ENCODE measurements at places on chromosomes 16 and 17. TPM values are rescaled to one million over a fixed set of nuclear protein-coding genes. Genes with fewer than 3 reads are reported as not detected.

GRCh38 chr17:73791631-73792030, 147.4 kb upstream of the SDK2 start:
- H3K36me3 ChIP-seq: no peaks in the 10 kb centered on the region
- H3K27ac ChIP-seq: no peak overlapping the region
- H3K27me3 ChIP-seq: peaks cover 8% of the 10 kb centered on the region

GRCh38 chr16:55264949-55265348, 59.1 kb upstream of the IRX6 start:
- H3K4me3 ChIP-seq: no peak overlapping the region
- H3K27me3 ChIP-seq: no peaks in the 10 kb centered on the region
- no peaks in the 10 kb centered on the region for H3K36me3 ChIP-seq
- DNase-seq: no peak

DNA sequence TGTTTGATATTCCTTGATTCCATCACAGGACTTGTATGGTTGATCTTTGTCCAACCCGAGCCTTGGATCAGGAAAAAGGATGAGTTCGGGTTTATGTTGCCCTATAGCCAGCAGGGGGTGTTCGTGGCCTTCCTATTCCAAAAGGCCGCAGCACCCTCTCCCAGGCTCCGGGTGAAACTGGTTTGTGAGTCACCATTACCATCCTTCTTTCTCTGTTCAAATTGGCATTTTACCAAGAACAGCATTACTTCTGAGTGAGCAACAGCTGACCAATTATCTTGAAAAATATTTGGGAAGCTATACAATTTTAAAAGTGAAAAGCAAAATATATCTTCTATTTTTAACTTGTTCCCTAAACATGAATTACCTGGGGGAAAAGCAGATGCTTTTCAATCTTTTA, 24.3 kb upstream of the KRT20 start:
- H3K36me3 ChIP-seq: no peaks in the 10 kb centered on the region
- H3K4me3 ChIP-seq: no peak overlapping the region
- H3K27me3 ChIP-seq: peaks cover 18% of the 10 kb centered on the region

DNA sequence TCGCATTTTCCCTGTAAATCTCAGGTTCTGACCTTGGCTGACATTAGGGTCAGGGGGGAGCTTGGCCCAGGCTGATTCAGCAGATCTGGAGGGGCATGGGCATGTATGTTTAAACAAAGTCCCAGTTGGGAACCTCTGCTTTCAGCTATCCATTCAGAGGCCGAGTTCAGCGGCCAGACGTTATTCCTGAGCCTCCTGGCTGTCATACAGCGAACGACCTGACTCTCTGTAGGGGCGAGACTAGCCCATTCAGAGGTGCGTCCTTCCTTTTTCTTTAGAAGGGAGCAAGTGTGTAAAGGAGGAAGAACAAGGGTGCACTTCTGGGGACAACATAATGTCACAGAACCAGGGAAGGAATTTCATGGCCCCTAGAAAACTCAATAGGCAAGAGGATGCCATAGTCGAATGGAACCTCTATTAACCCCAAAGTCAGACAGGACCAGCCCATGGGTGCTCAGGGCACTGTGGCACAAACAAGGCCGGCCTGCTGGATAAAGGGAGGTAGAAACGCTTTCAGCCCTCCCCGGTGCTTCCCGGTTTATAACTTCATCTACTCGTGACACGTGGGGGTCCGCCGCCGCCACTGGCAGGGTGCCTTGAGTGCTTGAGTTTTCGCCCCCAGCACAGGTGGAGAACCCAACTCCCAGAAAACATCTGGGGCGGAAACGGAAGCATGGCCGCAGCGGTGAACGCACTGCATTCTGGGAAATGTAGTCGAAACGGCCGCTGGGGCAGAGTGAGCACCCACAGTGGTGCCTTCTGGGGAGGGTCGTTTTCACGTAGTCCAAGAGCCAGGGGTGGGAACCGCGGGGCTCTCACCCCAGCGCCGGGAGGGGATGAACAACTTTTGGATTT, 33.2 kb upstream of the PLCG2 start:
- no peak overlapping the region for H3K27ac ChIP-seq
- H3K4me1 ChIP-seq: no peaks in the 10 kb centered on the region
- H3K4me3 ChIP-seq: peak overlapping the region; percentile 66
- peak; percentile 74 for DNase-seq
- no peaks in the 10 kb centered on the region for H3K36me3 ChIP-seq
- H3K27me3 ChIP-seq: no peaks in the 10 kb centered on the region

GRCh38 chr17:82674656-82675475, 23.6 kb downstream of the RAB40B start:
- H3K36me3 ChIP-seq: no peaks in the 10 kb centered on the region
- DNase-seq: no peak
- H3K4me3 ChIP-seq: no peak overlapping the region
- no peaks in the 10 kb centered on the region for H3K4me1 ChIP-seq
- H3K27me3 ChIP-seq: no peaks in the 10 kb centered on the region
- no peak overlapping the region for H3K27ac ChIP-seq

GRCh38 chr17:10518271-10519037, at the start of gene MYH1:
TSS of gene MYH1 (minus strand) at chr17:10518542. CDS start at chr17:10516642, 1,900 bp downstream.
- H3K4me1 ChIP-seq: no peaks in the 10 kb centered on the region
- H3K36me3 ChIP-seq: no peaks in the 10 kb centered on the region
- no peak for DNase-seq
- no peak within 1 kb of the TSS for H3K27ac ChIP-seq
- H3K4me3 ChIP-seq: no peak within 1 kb of the TSS

GRCh38 chr17:42155614-42156045, 841 bp upstream of the RAB5C start:
- H3K4me1 ChIP-seq: peaks cover 36% of the 10 kb centered on the region
- peaks cover 11% of the 10 kb centered on the region for H3K36me3 ChIP-seq

- H3K4me1 ChIP-seq: no peaks in the 10 kb centered on the region
- H3K27ac ChIP-seq: no peak overlapping the region
- no peaks in the 10 kb centered on the region for H3K27me3 ChIP-seq
- H3K4me3 ChIP-seq: no peak overlapping the region
- no peaks in the 10 kb centered on the region for H3K36me3 ChIP-seq
Measured at GRCh38 chr17:15398291-15398690, 56.9 kb upstream of the TEKT3 start.

- no peaks in the 10 kb centered on the region for H3K27me3 ChIP-seq
- H3K4me1 ChIP-seq: peaks cover 6% of the 10 kb centered on the region
- H3K36me3 ChIP-seq: no peaks in the 10 kb centered on the region
- no peak overlapping the region for H3K27ac ChIP-seq
- DNase-seq: no peak
Measured at GRCh38 chr17:8430966-8431365, 4.7 kb upstream of the NDEL1 start.

- peaks cover 72% of the 10 kb centered on the region for H3K36me3 ChIP-seq
- H3K27me3 ChIP-seq: no peaks in the 10 kb centered on the region
- no peak for DNase-seq
- peaks cover 17% of the 10 kb centered on the region for H3K4me1 ChIP-seq
- H3K27ac ChIP-seq: no peak overlapping the region
Measured at GRCh38 chr16:27465483-27465879, 63.5 kb downstream of the IL21R start.

- H3K36me3 ChIP-seq: no peaks in the 10 kb centered on the region
- DNase-seq: no peak
- no peak overlapping the region for H3K27ac ChIP-seq
- H3K27me3 ChIP-seq: no peaks in the 10 kb centered on the region
- H3K4me1 ChIP-seq: no peaks in the 10 kb centered on the region
- H3K4me3 ChIP-seq: no peak overlapping the region
Measured at GRCh38 chr17:78659546-78659945, 82.3 kb upstream of the DNAH17 start.

DNA sequence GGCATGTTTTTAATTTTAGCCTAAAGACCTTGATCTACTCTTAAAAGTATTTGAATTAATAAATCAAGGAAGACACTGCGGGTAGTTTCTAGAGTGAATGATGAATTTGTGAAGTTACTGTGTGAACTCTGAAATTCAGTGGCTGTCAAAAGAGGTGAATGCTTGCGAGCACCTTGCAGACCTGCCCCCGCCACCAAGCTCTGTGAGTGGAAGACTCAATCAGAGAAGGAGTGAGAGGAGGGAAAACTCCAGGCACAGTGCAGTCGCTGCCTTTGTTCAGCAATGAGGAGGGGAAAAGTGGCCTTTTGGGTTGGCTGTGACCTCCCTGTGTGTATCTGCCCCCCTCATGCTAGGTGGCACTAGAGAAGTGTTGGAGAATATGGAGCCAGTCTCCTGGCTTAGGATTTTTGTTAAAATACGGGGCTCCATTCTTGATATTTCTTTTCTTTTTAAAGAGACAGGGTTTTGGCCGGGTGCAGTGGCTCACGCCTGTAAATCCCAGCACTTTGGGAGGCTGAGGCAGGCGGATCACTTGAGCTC, 53.0 kb downstream of the LDHD start:
- H3K4me1 ChIP-seq: no peaks in the 10 kb centered on the region
- no peak for DNase-seq
- H3K27me3 ChIP-seq: no peaks in the 10 kb centered on the region
- no peak overlapping the region for H3K4me3 ChIP-seq

DNA sequence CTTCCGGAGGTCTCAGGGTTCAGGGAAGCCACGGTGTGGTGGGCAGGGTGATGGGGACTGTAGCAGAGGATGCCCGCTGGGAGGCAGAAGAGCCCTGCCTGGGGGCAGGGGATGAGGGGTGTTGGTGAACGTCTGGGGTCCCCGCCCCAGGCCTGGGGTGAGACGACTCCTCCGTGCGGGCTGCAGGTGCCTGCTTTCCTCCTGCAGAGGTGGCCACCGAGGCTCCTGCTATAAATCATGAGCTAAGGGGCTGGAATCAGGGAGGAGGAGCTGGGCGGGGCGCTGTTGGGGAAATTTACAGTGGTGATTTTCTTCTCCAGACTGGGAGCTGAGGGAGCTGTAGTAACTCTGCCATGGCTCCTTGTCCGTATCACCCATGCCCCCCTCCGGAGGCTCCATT, 167.0 kb downstream of the MRM1 start:
- no peaks in the 10 kb centered on the region for H3K36me3 ChIP-seq
- no peak overlapping the region for H3K27ac ChIP-seq
- no peak for DNase-seq
- peaks cover 4% of the 10 kb centered on the region for H3K4me1 ChIP-seq
- H3K27me3 ChIP-seq: peaks cover 4% of the 10 kb centered on the region

DNA sequence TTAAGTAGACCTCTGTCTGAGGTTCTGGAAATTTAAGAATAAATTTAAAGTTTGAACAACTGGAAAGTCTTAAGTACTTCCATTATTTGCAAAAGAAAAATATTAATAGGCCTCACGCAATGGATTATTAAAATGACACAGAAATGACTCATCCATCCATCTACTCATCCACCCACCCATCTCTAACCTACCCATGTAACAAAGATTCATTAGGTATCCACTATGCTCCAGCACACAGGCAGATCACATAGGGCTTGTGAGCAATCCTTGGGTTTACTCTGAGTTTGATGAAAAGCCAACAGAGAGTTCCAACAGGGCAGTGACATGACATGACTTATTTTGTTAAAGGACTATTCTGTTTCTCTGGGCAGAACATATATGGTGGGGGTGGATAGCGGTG, 93.3 kb downstream of the HELZ start:
- no peak overlapping the region for H3K4me3 ChIP-seq
- peaks cover 68% of the 10 kb centered on the region for H3K36me3 ChIP-seq
- no peaks in the 10 kb centered on the region for H3K27me3 ChIP-seq
- no peak for DNase-seq

Gene GRIN2A
- polyA plus RNA-seq: not detected

Gene PLA2G10
- not detected for polyA plus RNA-seq

Gene ATP2A1
- not detected for polyA plus RNA-seq

Gene PRSS36
- 1.2 TPM for polyA plus RNA-seq

Gene KCTD19
- polyA plus RNA-seq: not detected

Gene NAGS
- polyA plus RNA-seq: 1.3 TPM

Gene PKMYT1
- 1.5 TPM for polyA plus RNA-seq

Gene RNPS1
- polyA plus RNA-seq: 230 TPM

Gene PRAC2
- not detected for polyA plus RNA-seq

Gene MT4
- polyA plus RNA-seq: not detected

Gene TLCD2
- not detected for polyA plus RNA-seq

Gene G6PC1
- not detected for polyA plus RNA-seq
